ENCODE measurements at places on chromosomes 16 and 17.

DNA sequence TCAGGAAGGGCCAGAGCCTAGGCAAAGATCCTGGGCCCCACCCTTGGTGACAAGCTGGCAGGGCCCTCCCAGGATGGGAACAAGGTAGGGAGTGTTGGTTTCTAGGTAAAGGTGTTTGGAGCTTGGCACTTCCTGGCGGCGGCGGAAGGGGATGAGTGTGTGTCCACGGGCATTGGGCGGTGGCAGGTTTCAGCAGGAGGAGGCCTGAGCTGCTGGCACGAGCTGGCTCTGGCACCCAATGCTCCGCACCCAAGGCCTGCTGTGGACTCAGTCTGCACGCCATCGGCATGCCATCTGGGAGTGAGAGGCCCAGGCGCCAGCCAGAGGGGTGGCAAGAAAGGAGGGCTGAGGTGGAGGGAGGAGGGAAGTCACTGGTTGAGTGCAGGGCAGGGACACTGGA lies 46.9 kb upstream of the TAC4 start:
- no peak for DNase-seq

DNA sequence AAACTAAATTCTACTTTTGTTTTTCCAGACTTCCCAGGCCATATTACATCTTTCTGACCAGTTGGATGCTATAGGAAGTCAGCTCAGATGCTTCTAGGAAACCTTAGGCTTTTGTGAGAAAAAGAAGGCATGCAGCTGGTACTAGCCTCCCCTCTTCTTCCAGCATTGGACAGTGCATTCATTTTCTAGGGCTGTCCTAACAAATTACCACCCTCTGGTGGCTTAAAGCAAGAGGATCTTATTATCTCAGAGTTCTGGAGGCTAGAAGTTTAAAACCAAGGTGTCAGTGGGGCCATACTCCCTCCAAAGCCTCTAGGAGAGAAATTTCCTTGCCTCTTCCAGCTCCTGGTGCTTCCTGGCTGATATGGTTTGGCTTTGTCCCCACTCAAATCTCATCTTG lies 467.8 kb downstream of the SLC39A11 start:
- no peak for DNase-seq

DNA sequence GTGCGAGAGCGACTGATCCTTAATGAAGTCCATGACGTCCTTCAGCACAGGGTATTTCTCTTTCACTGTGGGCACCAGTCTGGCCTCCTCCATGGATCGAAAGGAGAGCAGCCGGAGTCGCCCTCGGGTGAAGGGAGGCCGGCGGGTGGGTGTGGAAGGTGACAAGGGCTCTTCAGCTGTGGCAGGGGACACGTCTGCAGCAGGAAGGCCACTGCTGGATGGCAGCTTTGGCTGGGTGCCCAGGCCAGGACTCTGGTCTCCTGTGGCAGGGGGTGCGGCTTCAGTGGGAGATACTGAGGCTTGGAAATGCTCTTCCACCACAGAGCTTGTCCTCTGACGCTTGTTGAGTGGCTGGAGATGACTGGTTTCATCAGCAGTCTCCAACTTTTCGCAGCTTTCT lies 78.5 kb downstream of the ZZEF1 start:
- DNase-seq = no peak

GRCh38 chr16:69522732-69523404 lies 42.9 kb upstream of the NFAT5 start:
- DNase-seq = no peak

GRCh38 chr17:34991606-34992005 lies 11.3 kb downstream of the LIG3 start:
- no peak for DNase-seq

DNA sequence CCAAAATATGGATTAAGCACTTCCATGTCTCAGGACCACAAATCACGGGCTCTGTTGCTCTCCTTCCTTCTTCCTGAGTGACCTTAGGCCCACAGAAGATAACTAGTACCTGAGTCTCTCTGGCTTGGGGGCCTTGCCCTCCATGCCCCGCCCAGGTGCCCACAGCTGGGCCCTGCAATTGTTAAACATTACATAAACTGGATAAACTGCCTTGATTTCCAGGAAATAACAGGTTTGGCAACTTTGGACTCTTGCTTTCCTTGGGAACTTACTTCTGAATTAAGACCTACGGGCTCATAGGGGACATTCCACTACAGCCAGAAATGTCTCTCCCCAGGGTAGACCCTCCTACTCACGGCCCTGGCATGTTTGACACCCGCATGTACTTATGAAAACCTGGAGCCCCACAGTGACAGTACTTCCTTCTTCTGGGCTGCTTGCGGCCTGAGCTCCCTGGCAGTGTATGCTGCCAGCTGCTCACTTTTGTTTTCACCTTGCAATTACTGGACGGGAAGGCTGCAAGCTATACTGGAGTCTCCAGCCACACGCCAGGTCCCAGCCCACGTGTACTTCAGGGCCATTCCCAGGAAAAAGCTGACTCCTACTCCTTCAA lies 2.3 kb upstream of the UBALD2 start:
- no peak for DNase-seq
